ENCODE measurements at places on chromosomes 1 and 21.
A peak's percentile ranks its signal among the peaks of the same experiment; 100 is the strongest.

DNA sequence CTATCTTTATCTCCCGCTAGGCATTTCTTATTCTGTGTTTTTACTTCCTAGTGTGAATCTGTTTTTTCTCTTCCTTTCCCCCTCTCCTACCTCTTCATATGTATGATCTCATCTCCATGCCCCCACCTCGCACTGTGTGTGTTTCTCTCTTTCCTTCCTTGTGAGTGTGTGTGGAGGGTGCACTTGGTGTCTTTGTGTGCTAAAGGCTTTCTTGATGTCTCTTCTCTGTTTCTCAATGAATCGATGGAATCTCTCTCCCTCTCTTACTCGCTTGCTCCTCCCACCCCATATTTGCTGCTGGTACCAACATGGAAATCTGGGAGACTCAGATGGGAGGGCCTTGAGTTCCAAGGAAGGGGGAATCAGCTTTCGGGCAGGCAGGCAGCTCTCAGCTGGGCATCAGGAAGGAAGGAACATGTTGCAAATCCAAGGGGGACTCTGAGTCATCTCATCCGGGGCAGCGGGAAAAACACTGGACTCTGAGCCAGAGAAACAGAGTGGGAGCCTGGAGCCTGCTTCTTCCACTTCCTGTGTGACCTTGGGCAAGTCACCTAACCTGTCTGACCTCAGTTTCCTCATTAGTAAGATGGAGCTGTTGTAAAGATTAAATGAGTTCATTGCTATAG is 147.5 kb downstream of the PTPRU start:
- no peak for DNase-seq

GRCh38 chr1:184768467-184768866 is 13.8 kb upstream of the EDEM3 start:
- no peak for DNase-seq

DNA sequence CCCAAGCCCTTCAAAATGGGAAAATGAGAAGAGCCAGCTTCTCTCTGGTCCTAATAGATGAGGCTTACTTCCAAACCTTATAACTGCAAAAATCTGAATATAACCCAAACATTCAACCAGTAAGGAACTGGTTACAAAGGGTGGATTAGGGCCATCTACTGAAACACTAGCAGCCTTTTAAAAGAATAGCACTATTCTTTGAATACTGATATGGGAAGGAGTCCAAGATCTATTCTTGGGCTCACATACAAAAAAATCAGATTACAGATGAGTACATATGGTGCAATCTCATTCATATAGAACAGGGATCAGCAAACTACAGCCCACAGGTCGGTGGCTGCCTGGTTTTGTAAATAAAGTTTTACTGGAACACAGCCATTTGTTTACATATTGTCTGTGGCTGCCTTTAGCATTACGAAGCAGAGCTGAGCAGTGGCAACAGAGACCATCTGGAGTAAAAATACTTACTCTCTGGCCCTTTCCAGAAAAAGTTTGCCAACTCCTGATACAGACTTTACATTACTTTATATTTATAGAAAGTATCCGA is 167.7 kb downstream of the ZSCAN20 start:
- no peak for DNase-seq

- DNase-seq = no peak
Measured at GRCh38 chr1:185998391-185998790, 264.2 kb downstream of the HMCN1 start.

GRCh38 chr1:234684856-234685255 is 74.9 kb upstream of the IRF2BP2 start:
- no peak for DNase-seq

GRCh38 chr1:208600456-208601190 is 356.4 kb upstream of the PLXNA2 start:
- no peak for DNase-seq

DNA sequence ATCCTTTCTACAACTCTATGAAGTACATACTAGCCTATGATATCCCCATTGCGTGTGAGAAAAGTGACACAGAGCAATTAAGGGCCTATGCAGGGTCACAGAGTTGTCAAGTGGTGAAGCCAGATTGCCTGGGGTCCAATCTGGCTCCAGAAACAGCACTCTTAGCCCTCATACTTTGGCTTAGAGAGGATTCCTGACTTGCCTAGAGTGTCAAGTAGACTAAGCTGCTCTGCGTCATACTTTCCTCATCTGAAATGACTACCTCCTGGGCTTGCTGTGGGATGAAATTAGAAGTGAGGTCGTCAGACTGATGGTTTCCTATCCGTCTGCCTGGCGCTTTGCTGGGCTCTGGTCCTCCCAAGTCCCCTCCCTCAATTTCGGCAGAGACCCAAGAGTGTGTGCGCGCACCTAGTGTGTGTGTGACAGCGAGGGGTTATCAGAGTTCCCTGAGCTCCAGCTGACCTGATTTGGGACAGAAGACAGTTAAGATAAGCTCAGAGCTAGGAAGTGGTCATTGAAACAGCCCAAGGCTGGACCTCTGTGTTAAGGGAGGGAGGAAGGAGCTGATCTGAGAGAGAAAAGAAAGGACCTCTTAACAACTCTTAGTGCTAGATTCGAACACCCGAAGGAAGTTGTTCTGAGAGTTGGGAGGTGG is 5.4 kb upstream of the NUAK2 start:
- no peak for DNase-seq

DNA sequence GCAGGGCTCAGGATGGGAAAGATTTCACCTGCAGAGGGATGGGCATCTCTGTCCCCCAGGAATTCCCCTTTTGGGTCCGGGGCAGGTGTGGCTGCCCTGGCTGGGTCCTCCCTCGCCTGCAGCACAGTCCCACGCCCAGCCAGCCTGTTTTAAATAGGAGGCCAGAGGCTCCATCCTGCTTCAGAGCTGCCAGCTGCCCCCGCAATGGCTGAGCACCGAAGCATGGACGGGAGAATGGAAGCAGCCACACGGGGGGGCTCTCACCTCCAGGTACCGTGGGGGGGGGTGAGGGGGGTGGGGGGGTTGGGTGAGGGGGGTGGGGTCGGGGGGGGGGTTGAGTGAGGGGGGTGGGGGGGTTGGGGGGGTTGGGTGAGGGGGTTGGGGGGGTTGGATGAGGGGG is 3.6 kb downstream of the SCNN1D start:
- DNase-seq = no peak

- DNase-seq = no peak
Measured at GRCh38 chr1:92973203-92973897, 12.1 kb upstream of the DIPK1A start.

GRCh38 chr1:14529475-14529874 is 69.0 kb upstream of the KAZN start:
- DNase-seq = no peak

DNA sequence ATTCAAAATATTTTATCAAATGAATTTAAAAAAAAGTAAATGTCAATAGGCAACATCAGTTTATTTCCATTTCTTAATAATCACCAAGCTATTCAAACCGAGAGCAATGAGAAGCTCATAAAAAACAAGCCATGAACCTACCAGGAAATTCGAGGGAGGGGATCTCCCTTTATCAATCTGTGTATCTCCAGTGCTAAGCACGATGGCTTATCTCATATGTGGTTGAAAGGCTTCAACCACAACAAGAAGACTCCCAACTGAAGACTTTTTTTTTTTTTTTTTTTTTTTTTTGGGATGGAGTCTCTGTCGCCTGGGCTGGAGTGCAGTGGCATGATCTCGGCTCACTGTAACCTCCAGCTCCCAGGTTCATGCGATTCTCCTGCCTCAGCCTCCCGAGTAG is 833.3 kb downstream of the USP25 start:
- DNase-seq = no peak

- DNase-seq = peak; percentile 89
Measured at GRCh38 chr21:42414928-42415769, 11.4 kb downstream of the UBASH3A start.

- DNase-seq = no peak
Measured at GRCh38 chr1:31768939-31769704, 5.0 kb upstream of the ADGRB2 start.

DNA sequence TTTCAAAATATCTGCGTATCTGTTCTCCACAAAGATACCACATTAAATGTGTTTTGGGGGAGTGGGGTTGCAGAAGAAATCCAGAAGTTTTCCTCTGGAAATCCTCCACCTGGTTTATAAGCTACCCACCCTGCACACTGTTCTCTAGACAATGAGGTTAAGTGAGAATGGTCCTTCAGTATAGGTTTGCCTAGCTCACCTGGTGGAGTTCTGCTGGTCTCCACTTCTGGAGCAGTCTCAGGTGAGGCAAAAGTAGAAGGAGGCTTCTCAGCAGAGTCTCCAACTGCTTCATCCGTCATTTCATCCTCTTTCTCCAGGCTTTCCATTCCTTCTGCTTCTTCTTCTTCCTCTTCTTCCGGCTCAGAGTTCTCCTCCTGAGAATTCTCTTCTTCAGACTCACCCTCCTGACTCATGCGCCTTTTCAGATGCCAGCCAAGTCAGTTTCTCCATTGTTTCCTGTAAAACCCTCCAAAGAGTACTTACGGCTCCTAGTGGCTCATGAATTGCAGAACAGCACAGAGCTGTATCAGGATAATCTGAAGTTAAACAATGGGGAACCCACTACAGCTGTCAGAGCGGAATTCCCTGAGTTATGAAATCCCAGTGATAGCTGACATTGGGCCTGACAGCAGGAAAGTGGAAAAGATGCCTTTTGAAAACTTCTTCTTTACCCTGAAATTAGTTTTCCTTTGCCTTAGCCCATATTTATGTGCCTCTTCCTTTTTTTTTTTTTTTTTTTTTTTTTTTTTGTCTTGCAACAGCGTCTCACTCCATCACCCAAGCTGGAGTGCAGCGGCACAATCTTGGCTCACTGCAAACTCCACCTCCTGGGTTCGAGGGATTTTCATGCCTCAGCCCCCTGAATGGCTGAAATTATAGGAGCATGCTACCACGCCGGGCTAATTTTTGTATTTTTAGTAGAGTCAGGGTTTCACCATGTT is 38.5 kb downstream of the MSTO1 start:
- DNase-seq = no peak

DNA sequence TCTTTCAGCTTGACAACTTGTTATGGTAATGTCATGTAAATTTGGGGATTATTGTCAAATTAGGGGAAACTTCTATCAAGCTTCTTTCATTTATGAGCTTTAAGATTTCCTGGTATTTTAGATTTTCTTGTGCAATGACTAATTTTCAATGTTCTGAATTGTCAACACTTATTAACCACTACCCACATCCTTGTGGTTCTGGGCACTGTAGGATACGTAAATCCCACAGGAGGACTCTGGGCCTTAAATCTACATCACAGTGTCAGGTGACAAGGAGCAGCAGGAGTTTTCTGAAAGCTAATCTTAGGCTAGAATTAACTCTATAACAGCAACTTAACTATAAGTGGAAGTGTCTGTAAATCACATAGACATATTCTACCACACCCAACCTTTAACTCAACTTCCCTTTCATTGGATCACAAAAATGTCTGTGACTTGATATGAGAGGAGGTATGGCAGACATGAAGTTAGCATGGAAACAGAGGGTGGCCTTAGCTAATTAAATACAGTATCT is 397.7 kb downstream of the HLX start:
- no peak for DNase-seq

GRCh38 chr1:227312361-227313025 is 5.8 kb downstream of the CDC42BPA start:
- no peak for DNase-seq

GRCh38 chr1:245370905-245371581 is 216.3 kb downstream of the KIF26B start:
- DNase-seq = no peak

DNA sequence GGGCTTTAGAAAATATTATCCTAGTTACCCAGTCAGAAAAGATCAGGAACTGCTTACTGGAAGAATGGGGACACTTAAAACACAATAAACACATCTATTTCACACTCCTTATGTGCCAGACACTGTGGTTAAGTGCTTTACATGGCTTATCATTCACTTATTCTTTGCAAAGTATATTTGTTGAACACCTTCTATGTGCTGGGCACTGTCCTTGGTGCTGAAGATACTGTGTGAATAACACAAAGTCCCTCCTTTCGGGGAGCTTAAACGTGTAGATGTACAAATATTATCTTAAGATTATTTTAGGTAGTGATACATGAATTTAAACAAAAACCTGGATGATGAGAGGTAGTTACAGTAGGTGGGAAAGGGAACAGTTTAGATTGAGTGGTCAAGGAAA is 169.3 kb downstream of the ST6GALNAC5 start:
- DNase-seq = no peak

DNA sequence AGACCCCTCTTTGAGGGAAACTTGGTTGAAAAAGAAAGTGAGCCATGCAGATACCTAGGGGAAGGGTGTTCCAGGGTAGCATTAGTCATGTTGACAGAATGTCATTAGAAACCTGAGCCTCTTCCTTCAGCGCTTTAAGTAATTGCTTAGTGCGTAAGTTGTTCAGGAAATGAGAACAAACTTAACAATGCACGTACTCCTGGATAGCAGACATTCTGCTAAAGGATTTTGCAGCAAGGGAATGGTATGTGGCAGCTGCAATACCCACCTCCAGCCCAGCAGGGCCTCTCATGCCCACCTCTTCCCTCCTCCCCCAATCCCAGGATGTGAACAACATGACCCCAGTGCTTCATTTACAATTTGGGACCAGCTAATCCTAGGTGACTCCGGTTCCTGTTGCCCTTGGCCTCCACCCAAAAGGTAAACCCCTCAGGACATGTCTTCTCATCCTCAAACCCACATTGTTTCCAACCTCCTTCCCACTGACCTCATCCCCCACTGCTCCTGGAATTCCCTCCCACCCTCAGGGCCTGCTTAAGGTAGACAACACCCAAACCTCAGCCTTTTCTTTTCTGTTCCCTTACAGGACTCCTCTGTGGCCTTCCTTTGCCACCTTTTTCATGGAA is 98.0 kb upstream of the BCAR3 start:
- no peak for DNase-seq

GRCh38 chr1:12151465-12151864 is 15.3 kb upstream of the TNFRSF1B start:
- DNase-seq = no peak

DNA sequence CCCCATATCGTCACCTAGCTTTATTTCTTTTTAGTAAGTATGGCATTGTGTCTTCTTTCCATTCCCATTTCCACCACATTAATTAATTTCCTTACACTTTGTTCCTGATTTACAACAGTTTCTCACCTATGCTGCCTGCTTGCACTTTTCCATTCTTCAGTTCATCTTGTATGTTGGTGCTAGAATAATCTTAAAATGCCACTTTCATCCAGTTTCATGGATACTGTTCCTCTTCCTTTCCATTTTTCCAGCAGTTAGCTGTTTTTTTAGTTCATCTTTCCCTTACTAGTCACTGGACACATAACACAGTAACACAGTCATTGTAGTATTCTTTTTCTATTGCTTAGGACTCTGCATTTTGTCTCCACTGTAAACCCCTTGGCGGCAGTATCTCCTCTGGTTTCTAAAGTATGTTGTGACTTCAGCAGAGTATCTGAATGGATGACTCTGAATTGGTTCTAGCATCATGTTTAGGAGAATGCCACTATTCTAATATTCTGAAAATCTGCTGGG is 2.1 kb downstream of the CDC7 start:
- no peak for DNase-seq

- DNase-seq = no peak
Measured at GRCh38 chr1:158285756-158286241, 3.9 kb upstream of the CD1C start.

DNA sequence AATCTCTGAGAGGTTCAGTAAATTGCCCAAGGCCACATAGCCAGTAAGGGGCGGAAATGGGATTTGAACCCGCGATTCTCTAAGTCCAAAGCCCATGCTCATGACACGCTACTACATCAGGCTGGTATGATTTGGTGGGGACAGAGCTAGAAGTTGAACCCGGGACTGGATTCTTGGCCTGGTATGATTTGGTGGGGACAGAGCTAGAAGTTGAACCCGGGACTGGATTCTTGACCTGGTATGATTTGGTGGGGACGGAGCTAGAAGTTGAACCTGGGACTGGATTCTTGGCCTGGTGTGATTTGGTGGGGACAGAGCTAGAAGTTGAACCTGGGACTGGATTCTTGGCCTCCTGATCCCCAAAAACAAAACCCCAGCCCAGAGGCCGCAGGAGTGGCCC is 23.0 kb downstream of the EPHB2 start:
- DNase-seq = no peak
